ENCODE measurements at places on chromosomes 12 and 14. TPM values are rescaled to one million over a fixed set of nuclear protein-coding genes. Genes with fewer than 3 reads are reported as not detected.

Gene DEPDC4
- polyA plus RNA-seq: 3.1 TPM

Gene KRR1
- polyA plus RNA-seq: 16.3 TPM

Gene DPF3
- polyA plus RNA-seq: 13.4 TPM

Gene KRT72
- polyA plus RNA-seq: 0.04 TPM

Gene NANOG
- not detected for polyA plus RNA-seq

Gene APOF
- polyA plus RNA-seq: not detected

Gene WSB2
- 12.3 TPM for polyA plus RNA-seq

Gene ST8SIA1
- polyA plus RNA-seq: 0.04 TPM

Gene DENND5B
- polyA plus RNA-seq: 18.7 TPM

Gene RAB35
- polyA plus RNA-seq: 20.4 TPM

Gene AQP6
- not detected for polyA plus RNA-seq

GRCh38 chr14:87094913-87095312 lies 898.1 kb downstream of the GALC start:
- no peak for DNase-seq

DNA sequence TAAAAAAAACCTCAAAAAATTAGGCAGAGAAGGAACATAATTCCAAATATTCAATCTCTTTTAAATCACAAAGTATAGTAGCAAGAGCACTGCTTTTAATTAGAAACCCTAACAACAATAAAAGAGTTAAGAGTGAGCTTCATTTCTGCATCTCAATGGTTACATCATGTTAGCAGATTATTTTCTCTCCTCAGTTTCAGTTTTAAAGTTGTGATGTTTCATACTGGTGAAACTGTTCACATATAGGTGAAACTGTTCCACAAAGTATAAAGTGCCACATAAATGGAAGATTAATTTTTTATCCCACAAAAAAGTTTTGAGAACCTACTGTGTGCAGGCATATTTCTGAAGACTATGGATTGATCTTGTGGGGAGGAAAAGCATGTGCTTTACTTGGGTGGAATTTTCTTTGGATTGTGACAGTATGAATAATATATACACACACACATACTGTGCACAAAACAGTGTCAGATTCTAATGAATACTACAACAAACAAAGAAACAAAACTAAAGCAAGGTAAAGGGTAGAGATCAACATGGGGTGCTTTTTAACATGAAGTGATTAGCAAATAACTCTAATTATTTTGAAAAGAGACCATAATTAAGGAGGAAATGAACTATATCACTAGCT lies 17.1 kb downstream of the LUM start:
- no peak for DNase-seq

GRCh38 chr12:14907953-14908352 lies 22.3 kb upstream of the MGP start:
- DNase-seq: no peak

- no peak for DNase-seq
Measured at GRCh38 chr12:9975614-9976013, 4.4 kb downstream of the CLEC12A start.

DNA sequence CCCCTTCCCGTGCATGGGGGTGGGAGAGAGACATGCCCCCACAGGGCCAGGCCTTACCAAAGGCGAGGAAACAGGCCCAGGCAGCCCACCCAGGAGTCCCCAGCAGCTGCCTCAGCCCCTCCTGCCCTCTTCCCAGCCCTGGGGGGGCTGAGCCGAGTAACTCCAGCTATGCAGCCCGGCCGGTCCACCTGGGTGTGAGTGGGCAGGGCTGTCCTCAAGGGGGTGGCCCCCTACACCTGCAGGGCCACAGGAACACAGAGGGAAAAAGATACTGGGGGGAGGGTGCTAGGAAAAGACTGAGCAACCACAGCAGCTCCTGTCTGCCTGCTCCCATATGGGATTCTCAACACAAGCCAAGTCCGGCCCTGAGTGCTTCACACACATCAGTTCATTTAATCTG lies 7.6 kb downstream of the FIGNL2 start:
- DNase-seq: no peak

GRCh38 chr14:104599446-104599845 lies 5.1 kb downstream of the TMEM179 start:
- no peak for DNase-seq

DNA sequence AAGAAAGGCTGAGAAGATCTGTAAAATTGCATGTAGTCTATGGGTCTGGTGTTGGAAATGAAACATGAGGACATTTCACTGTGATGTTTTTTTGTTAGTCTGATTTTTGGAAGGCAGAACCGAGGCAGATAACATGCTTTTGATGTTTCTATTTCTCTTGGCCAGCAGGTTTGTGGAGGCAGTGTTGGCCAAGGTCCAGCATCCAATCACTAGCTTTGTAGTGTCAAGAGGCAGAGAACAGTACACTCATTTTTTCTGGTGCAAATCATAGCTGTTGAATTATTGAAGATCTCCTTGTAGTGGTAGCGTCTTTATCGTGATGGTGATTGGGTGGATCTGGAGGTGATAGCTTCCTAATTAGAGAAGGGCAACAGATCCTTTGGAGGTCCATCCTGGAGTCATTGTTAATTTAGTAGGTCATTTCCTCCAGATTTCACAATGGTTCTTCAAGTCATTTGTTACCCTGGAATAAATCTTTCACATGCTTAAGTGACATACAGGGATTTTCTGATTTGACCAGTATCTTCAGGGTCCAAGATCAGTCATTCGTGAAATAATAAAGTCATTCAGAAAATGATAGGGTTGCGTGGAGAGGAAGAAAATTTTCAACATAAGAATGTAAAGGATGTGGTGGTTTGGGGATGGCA lies 252.4 kb upstream of the CPNE8 start:
- DNase-seq: no peak

DNA sequence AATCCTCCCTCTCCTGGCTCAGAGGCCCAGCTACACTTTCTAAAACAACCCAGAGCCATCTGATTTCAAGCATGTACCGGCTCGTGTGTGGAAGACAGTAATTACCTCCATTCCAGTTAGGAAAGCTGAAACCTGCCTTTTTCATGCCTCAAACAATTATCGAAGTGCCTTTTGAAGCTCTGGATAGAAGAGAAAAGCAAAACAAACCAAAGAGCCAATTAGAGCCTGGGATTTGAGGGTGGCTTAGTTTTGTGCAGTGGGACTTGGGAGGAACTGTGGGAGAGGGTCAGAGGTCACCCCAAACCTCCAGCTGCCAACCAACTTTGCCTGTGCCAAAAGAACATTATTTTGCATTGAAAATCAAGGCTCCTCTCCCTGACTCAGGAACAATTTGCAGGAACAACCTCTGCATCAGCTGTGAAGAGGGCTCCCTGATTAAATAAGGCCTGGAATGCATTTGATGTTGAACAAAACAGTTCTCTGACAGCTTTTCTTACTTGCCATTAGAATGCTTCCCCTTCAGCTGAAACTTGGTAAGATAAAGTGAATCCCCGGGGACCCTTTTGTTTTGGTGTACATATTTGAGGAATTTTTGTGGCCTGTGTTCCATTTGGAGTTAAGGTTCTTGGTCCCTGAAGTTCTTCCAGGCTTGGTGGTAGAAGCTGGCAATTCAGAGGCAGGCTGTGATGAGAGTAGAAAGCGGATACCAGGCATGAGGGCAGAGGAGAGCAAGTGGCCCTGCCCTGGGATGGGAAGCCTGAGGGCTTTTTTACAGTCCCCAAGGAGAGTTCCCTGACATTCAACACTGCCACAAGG lies 270.1 kb downstream of the ZFP36L1 start:
- DNase-seq: no peak

GRCh38 chr12:89840162-89840922 lies 131.7 kb upstream of the ATP2B1 start:
- DNase-seq: no peak

- no peak for DNase-seq
Measured at GRCh38 chr12:105887131-105887530, 251.6 kb downstream of the NUAK1 start.

DNA sequence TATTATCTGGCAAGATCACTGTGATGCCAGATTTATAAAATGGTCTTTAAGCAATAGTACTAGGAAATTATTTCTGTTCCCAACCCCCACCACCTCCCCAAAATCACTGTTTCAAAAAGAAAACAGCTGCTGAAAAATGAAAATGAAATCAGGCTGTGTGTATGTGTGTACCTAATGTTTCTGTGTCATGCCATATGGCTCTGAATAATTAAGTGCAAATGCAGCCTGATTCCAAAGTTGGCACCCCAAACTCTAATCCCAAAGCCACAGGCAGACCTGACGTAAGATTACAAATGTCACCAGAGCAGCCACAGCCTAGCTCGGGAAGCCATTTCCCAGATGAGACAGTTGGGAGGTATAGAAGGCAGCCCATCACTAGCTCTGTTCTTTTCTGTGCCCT lies 175.5 kb downstream of the MED13L start:
- no peak for DNase-seq

- no peak for DNase-seq
Measured at GRCh38 chr14:92641306-92641705, 107.1 kb downstream of the LGMN start.

GRCh38 chr12:6967651-6968100 lies 2.8 kb downstream of the PHB2 start:
- no peak for DNase-seq

- DNase-seq: no peak
Measured at GRCh38 chr12:113285679-113286610, 49.0 kb downstream of the SLC8B1 start.

GRCh38 chr12:109810954-109811623 lies 22.1 kb downstream of the TRPV4 start:
- no peak for DNase-seq

DNA sequence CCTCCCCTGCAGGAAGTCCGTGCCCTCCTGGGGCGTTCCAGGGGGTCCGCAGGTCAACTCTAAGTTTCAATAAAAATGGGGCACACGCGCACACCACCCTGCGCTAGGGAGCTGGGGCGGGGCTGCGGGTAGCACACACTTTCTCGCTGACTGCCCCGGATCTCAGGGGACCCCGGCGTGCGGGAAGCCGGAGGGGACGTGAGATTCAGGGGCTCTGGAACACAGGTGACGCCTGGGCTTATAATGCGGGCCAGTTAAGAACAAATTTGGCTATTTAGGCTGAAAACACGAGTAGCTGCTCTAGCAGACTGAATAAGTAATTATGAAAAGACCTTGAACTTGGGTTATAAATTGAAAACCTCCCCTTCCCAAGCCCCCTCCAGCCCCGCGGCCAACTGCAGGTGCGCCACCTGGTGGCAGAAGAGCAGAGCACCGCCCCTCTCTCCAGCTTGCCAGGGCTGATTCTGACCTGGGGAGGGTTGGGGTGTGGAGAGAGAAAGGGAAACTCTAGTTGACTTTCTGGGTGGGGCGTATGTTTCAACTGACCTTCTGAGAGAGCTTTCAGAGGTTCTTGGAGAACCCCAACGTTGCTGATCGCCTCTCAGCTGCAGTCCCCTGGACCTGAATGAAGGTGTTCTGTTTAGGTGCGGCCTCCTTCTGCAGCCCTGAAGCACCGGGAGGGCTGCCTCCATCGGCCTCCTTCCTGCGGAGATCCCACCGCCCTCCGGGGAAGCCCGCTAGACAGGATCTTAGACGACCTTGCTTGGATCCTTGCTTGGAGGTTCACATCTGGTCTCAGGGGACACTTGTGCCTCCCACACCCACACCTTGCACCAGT lies 118.4 kb upstream of the EVL start:
- peak; percentile 59 for DNase-seq

GRCh38 chr14:66507181-66507721 lies 696 bp upstream of the GPHN start:
- DNase-seq: no peak

DNA sequence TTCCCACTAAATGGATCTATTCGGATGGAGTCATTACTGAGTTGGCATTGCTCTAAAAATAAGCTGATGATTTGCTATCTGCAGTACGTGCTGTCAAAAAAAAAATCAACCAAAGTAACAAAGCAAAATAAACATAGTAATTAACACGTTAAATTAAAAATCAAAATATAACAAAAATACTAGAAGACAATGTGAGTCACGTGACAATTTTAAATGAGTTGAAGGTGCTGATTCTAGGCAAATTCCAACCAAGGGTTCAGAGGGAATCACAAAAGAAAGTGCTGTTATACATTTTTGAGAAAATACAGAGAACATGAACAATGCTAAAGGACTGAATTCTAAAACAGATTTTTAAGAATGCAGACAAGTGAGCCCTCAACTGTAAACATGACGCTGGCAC lies 45.2 kb upstream of the IFNG-AS1 start:
- no peak for DNase-seq

DNA sequence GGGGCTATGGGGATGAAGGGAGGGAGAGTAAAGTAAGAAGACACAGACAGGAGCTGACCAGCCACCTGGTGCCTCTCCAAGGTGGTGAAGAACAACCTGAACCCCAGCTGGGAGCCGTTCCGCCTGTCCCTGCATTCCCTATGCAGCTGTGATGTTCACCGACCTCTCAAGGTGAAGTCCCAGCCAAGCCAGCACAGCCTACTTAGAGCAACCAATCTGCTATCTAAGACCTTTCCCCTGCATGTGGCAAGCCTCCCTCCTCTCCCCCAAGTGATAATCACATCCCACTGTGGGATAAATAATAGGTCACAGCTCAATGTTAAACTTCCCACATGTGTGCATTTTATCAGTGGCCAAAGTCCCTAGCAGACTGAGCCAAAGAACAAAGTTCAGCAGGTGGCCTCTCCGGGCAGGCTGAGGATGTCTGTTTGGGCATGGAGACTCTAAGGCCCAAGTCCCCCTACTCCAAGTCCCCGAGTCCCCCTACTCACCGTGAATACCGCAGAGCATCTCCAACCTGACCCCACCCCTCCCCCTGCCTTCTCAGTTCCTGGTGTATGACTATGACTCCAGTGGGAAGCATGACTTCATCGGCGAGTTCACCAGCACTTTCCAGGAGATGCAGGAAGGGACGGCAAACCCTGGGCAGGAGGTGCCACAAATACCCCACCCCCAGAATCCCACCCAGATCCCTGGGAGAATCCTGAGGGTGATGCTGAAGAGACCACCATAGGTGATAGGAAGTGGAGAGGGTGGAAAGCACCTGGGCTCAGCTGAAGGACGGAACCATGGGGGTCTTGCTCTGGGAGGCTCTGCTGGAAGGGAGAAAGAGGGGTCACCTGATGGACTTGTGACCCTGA lies 3.5 kb downstream of the CPNE6 start:
- no peak for DNase-seq

DNA sequence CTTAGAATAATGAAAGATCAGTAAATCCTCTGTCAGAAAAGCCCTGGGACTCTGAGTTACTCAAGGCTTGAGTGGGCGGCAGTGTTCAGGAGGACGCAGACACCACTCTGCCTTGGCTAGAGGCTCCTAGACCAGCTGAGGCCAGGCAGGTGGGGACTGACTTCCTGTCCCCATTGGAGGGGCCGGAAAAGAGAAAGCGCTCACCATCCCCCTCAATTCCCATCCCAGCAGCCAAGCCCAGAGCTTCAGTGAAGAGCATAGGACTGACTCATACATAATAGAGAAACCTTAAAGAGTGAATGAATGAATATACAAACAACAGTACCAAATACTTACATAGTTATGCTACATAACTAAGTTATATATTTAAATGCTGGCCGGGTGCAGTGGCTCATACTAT lies 62.0 kb downstream of the PLEKHG7 start:
- no peak for DNase-seq

GRCh38 chr14:55562135-55562534 lies 17.9 kb upstream of the KTN1 start:
- DNase-seq: no peak

- DNase-seq: no peak
Measured at GRCh38 chr14:78016532-78016931, 153.6 kb upstream of the NRXN3 start.

- no peak for DNase-seq
Measured at GRCh38 chr12:85856966-85857365, 17.1 kb upstream of the NTS start.
